ENCODE measurements at places on chromosomes 2 and 18. TPM values are rescaled to one million over a fixed set of nuclear protein-coding genes. Genes with fewer than 3 reads are reported as not detected.

Gene SP5
- total RNA-seq, result not detected

Gene CCDC85A
- 0.66 TPM for total RNA-seq

Gene ZNF516
- total RNA-seq, result 29.1 TPM

Gene ERMN
- not detected for total RNA-seq

Gene RNU2-63P
- not detected for total RNA-seq

Gene C2orf68
- 20.5 TPM for total RNA-seq

Gene TGIF1
- total RNA-seq, result 87.4 TPM

Gene AKAIN1
- not detected for total RNA-seq

Gene C1GALT1C1L
- 1.0 TPM for total RNA-seq

Gene IGFBP5
- total RNA-seq, result 474 TPM

Gene ALKAL2
- not detected for total RNA-seq

Gene TSPYL6
- total RNA-seq, result under 0.01 TPM

Gene FOXD4L1
- 0.17 TPM for total RNA-seq

Gene GKN2
- not detected for total RNA-seq

Gene RIT2
- total RNA-seq, result not detected

Gene L3MBTL4
- total RNA-seq, result not detected

Gene LIMS3
- 2.3 TPM for total RNA-seq

Gene CRIM1
- total RNA-seq, result 98.5 TPM

Gene CCNT2
- 21.8 TPM for total RNA-seq

Gene CAVIN2
- 21.0 TPM for total RNA-seq

Gene ERCC3
- 39.4 TPM for total RNA-seq

Gene CFAP65
- total RNA-seq, result not detected

Gene ANO7
- total RNA-seq, result 0.83 TPM

Gene STRADB
- total RNA-seq, result 55.1 TPM

Gene CIB4
- total RNA-seq, result not detected

Gene FOXI3
- not detected for total RNA-seq

Gene MBD5
- total RNA-seq, result 20.8 TPM

Gene DCDC2C
- not detected for total RNA-seq

Gene RAB12
- 62.1 TPM for total RNA-seq

Gene TLX2
- 0.58 TPM for total RNA-seq

Gene AGXT
- total RNA-seq, result not detected

Gene KCNK3
- total RNA-seq, result under 0.01 TPM

Gene KIF1A
- not detected for total RNA-seq

Gene PDE1A
- 26.5 TPM for total RNA-seq

Gene CYP27C1
- under 0.01 TPM for total RNA-seq

Gene SERPINB3
- not detected for total RNA-seq

Gene CHN1
- 59.2 TPM for total RNA-seq

Gene RESP18
- not detected for total RNA-seq

Gene ADGRF3
- not detected for total RNA-seq

Gene DNAJC10
- 111 TPM for total RNA-seq

Gene LOXHD1
- total RNA-seq, result not detected

Gene DOK6
- total RNA-seq, result 5.6 TPM

Gene GCG
- not detected for total RNA-seq

Gene CDK5R2
- under 0.01 TPM for total RNA-seq

Gene STAT4
- 1.2 TPM for total RNA-seq

Gene ASB18
- total RNA-seq, result not detected

Measured in smooth muscle cell of trachea (primary cell).